ENCODE measurements at places on chromosomes 11 and 22.

- no peak for DNase-seq
Measured at GRCh38 chr11:69401715-69402114, 79.7 kb upstream of the LINC01488 start.

- DNase-seq = no peak
Measured at GRCh38 chr11:71222318-71223080, 29.9 kb downstream of the SHANK2 start.

- no peak for DNase-seq
Measured at GRCh38 chr11:6608726-6609501, 3.1 kb downstream of the TAF10 start.

DNA sequence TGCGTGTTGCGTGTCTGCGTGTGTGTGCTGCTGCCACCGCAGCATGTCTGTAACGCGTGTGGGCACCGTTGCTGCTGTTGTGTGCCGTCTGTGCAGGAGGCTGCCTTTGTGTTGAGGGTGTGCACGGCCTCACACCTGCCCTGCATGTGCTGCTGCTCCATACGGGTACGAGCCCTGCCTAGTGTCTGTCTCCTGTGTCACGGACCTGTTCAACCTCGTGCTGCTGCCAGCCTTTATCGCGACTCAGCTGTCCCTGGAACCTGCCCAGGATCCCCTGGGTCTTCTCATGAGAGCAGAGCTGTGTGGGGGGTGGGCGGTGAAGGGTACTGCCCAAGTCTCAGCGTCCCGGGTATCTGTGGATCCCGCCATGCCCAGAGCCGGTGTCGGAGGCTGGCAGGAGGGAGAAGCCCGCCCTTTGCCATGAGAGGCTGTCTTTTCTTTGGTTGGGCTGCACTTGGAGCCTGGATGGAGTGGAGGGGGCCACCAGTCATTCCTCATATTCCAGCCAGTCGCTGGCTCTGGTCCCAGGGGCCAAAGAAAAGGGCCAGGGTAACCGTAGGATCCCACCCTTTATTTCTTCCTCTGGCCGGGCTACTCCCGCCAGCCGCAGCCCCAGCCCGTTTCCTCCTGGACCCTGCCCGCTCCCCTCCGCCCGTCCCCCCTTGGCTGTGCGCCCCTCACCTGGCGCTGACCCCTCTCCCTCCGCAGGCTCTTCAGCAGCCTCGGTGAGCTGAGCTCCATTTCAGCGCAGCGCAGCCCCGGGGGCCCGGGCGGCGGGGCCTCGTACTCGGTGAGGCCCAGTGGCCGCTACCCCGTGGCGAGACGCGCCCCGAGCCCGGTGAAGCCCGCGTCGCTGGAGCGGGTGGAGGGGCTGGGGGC, 7.8 kb upstream of the ACR start:
- no peak for DNase-seq

- no peak for DNase-seq
Measured at GRCh38 chr11:9982127-9982795, 311.8 kb downstream of the SBF2 start.

- no peak for DNase-seq
Measured at GRCh38 chr11:8019314-8020243, 32.4 kb downstream of the EIF3F start.

DNA sequence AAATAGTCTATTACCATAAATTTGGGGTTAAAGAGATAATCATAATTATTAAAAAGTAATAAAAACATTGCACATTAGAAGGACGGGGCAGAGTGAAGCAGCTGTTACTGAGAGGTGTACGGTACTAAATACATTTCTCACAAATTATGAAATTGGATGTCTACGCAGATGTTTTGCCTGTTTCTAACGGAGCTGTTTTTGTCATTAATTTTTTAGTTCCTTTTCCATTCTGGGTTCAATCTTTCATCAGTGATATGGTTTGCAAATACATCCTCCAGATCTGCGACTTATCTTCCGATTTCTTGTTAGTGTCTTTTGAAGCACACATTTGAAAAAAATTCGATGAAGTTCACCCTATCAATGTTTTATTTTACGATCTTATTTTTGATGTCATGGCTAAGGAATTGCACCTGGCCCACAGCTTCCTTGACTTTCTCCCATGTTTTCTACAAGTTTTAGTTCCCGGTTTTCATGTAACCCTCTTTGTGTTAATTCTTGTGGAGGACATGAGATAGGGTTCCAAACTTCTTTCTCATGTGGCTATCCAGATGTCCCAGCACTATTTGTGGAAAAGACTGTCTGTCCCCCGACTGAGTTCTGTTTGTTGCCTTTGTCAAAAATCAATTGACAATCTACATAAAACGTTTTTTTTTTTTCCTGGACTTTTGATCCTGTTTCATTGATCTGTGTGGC, 21.3 kb upstream of the KRTAP5-6 start:
- no peak for DNase-seq

DNA sequence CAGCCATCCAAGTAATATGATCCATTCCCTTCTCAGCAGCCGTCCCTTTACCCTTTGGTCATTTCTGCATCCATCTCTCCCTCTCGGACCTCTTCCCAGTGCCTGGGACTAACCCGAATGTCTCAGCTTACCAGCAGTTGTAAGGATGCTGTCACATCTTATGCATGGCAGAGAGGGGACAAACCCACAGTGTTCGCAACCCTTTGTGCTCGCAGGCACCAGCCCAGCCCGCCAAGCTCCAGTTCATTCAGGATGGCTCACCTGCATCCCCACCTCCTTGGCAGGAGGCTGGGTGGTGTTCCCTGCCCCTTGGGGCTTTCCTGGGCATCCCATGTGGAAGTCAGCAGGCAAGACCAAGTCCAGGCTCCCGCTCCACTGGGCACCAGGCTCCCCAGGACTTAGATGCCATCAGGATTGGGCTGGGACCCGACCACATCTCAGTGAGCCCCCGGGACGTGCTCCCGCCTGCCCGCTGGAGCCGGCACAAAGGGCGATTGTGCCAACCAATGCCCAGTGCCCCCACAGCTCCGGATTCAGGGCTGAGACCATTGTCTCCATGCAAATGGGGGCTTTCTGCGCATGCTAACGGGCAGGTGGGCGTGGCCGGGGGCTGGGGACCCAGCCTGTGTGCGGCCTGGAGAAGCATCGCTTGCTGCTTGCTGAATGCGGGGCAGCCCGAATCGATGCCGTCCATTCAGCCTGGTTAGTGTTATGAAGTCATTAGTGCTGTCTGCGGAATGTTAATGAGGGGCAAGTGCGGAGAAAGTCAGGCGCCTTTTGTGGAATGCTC, 108.6 kb downstream of the KCNQ1OT1 start:
- DNase-seq = no peak

DNA sequence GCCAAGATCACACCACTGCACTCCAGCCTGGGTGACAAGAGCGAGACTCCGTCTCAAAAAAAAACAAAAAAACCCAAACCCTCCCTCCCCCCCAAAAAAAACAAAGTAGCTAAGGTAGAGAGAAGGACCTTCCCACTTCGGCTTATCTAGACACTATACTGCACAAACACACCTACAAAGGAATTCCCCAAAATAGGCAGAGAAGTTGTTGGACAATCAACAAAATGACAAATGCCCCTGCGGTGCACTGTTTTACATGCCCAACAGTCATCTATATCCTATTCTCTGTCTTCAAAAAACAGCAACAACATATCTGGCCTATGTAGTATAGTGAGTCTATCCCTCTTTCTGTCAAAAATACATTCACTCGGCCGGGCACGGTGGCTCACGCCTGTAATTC, 6.6 kb upstream of the DPF2 start:
- no peak for DNase-seq

GRCh38 chr11:121435132-121435531, 17.0 kb upstream of the SORL1 start:
- no peak for DNase-seq

DNA sequence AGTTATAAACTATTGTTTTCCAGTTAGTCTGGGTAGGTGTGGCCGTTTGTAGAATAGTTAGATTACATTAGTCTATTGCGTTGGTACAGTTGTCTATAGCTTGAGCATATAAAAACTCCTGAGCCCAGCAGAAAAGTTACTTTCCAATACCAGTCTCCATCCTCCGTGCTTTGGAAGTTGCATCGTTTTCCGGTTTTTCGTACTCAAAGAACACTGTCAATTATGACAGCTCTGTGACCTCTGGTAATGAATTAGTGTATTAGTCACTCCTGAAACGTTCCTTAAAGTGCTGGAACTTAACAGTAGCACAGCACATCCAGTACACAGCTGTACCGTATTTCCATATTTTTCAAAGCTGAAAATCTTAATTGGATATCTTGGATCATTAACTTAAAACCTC, 808 bp upstream of the MSANTD2 start:
- no peak for DNase-seq

DNA sequence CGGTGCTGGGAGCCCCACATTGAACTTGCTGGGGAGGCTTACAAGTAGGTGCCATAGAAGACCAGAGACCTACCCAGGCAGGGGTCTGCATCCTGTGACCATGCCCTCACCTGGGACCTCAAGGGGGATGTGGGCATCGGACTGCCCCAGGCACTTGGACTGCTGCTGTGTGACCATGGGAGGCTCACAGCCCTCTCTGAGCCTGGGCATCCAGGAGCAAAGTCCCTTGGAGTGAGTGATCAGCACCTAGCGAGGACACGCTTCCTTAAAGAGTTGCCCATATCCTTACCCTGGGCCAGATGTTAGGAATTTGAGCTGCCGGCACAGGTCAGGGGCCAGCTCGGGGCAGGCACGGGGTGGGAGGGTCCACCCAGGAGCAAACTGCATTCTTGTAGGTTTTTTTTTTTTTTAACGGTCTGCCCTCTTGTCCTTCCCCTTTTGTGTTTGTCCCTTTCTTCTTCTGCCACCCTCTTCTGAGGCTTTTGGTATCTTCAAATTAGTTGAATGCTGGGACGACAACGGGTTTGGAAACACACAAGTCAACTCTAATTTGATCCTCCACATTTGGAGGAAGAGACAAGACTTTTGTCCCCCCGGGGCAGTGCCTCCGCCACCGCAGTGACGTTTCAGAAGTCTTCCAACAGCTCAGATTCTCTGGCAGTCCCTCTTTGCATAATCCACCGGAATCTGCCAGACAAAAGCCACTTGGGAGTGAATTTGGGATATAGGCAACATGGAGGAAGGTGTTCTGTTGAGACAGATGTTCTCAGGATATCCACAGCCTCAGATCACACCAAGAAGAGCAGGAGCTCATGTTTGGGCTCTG, 46.1 kb upstream of the LINC01488 start:
- DNase-seq = no peak

DNA sequence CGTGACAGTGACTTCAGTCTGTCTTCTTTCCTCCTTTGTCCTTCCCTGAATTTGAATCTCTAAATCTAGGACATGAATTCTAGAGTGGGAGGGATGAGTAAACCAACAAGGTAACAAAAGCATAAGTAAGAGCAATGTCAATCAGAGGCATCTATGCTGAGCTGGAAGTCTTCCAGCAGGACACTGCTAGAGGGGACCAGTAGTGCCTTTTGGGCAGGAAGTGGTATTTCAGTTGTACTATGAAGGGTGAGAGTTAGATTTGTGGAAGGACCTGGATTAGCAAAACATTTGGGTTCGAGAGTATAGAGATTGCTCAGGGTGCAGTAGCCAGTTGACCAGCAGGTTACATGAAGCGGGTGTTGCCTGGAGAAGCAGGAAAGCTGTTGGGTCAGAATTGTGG, 40.3 kb downstream of the MEI1 start:
- no peak for DNase-seq

DNA sequence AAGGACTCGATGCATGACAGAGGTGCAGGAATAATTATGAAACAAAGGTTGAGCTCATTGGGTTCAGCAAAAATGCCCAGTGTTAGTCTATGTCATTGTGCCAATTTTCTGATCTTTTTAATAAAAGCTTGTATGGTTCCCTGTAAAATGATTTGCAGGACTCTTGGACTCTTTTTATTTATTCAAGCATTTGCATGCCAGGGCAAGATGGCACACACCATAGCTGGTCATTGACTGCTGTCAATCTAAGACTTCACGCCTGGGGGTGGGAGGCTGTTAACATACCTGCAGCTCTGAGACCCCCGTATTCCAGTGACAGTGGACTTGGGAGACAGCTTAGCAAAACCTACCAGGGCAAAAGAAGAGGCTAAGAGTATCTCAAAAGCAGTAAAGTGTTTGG, 32.0 kb upstream of the ANO1 start:
- no peak for DNase-seq

DNA sequence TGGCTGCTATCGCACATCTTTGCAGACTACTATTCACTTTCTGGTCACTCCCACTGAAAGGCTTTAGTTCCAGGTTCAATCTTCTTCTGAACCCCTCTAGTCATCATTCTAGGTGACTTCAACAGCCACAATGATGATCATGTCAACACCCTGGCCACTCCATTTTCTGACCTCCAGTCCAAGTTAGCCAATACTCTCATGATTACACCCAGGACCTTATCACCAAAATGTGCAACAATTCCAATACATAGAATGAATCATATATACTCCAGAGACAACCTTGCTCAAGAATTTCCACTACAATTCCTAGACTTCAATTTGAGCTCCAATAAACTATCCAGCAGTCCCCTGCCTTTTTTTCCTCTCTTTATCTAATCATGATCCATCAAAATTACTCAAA, 70.7 kb downstream of the PAK1 start:
- DNase-seq = no peak

DNA sequence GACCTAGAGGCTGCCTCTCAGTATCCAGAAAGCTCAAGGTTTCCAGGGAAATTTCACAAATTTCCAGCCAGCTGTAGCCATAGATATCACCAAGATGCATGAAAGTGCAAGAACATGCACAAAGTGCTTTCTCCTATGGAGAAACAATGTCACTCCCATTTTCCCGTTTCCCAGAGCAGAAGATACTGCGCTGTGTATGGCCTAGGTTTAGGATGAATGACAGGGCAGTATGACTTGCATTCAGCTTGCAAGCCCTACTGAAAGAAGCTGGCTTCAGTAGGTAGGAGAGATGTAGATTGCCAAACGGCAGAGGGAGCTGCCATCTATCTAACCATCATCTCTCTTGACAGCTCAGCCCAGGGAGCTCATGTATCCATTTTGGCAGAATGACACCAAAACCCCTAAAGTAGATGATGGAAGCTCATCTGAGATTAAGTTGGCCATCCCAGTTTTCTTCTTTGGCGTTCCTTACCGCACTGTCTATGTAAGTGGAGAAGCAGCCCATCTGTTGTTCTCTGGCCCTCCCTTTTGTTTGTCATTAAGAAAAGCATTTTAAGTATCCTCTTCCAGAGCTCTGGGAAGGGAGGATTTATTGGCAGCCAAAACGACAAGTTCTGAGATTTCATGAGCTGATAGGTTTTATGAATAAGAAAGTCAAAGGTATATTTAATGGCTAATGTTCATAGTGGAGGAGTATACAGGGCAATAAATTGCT, 4.6 kb downstream of the TECTA start:
- no peak for DNase-seq

- DNase-seq = no peak
Measured at GRCh38 chr11:65502555-65503367, 3.9 kb downstream of the MALAT1 start.

- no peak for DNase-seq
Measured at GRCh38 chr22:30204015-30204741, 42.4 kb downstream of the LIF start.
